Occipital lobe (tissue), 3 donors: ENCODE measurements at places on chromosomes 3 and 15. TPM values are rescaled to one million over a fixed set of nuclear protein-coding genes. Genes with fewer than 3 reads are reported as not detected.

DNA sequence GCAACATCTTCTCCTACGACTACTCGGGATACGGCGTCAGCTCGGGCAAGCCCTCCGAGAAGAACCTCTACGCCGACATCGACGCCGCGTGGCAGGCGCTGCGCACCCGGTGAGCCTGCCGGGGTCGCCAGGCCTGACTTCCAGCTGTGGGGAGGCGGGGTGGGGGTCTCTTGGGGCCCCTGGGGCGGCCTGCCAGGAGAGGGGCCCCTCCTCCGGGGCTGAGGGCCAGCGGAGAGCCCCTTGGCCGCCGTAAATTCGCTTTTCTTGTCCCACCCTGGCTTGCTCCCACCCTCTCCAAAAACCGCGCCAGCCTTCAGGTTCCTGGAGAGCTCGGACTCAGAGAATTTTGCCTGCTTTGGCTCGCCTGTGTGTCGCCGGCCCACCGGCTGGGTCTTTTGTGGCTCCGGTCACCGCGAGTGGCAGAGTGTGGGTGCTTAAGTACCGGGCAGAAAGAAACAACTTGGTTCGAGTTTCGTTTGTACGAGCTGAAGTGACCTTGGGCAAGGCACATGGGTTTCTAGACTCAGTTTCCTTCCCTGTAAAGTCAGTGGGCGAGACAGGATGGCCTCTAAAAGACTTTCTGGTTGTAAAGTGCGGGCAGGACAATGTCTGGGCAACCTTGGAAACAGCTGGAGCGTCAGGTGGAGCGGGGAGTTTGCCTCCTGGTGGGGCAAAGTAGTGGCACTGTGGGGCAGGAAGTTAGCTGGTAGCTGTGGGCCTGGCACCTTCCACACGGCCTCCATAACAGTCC lies 976 bp downstream of the ABHD17C start:
- DNase-seq, result no peak

DNA sequence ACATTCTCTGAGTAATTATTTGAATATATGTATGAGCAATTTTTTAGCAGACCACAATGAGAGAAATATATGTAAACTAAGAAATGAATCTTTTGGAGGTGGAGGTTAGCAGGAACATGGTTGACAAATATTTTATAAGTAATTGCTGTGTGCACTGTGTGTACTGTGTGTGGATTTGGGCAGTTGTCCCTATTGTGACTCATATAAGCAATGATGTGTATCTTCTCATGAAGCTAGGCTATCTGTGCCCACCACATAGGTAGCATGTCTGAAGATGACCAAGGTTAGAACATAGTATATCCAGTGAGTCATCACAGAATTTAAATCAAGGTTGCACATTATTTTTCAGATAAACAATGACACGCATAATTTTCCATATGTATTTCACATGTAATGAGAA lies 713.9 kb upstream of the GBE1 start:
- no peak for DNase-seq

- no peak for DNase-seq
Observed at GRCh38 chr15:29134239-29134638, 135.4 kb downstream of the NSMCE3 start.

DNA sequence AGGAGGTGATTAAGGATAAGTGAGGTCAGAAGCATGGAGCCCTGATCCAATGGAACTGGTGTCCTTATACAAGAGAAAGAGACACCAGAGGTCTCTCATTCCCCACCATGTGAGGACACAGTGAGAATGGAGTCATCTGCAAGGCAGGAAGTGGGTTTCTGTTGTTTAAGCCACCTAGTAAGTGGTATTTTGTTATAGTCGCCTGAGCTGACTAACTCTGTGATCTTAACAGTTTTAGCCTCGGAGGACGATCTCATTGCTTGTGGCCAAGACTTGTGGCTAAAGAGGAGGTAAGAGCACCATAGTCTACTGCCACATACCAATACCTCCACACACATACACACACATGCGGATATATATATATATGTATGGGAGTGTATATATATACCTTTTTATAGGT lies 73.8 kb downstream of the MCTP2 start:
- DNase-seq, result no peak

GRCh38 chr15:38844736-38845135 lies 280.1 kb upstream of the RASGRP1 start:
- no peak for DNase-seq

- DNase-seq, result no peak
Observed at GRCh38 chr15:38899300-38899699, 334.7 kb upstream of the RASGRP1 start.

DNA sequence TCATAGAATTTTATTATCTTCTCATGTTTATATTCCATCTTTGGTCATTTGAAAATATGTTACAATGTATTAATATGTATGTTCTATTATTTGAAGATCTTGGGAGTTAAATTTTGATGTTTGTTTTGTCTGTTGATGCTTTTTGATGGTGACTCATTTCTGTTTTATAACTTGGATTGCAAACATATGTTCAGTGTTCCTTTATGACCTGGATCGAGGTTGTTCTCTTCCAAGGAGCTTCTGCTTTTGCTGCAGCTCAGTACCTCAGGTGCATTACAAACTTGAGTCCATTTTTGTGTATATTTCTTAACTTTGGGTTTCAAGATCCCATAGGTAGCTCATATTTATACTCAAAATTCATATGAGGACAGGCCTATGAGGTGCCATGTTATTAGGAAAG lies 37.1 kb downstream of the ESYT3 start:
- DNase-seq, result no peak

RAB6B gene
- total RNA-seq, result 52.6 TPM

TMEM212 gene
- total RNA-seq, result not detected
